ENCODE measurements at places on chromosomes 16 and 17.

- no peak for DNase-seq
Observed at GRCh38 chr16:58037365-58038057, 12.0 kb downstream of the MMP15 start.

- no peak for DNase-seq
Observed at GRCh38 chr16:280552-280951, at the start of gene ARHGDIG. ARHGDIG (plus strand) TSS chr16:280591; CDS start chr16:280681, 90 bp downstream.

DNA sequence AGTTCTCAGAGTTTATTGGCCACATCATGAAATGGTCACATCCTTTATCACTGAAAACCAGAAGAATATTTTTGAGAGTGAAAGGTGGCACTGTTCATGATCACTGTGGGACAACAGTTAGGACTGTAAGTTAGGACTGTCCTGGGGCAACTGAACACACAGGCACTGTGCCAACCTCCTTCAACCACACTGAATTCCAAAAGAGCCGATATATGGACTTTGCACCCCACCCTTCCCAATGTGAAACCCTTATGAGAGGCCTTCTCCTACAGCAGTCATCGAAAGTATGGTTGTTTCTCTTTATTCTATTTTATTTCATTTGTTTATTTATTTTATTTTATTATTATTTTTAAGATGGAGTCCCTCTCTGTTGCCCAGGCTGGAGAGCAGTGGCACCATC lies 353.5 kb downstream of the TOX3 start:
- no peak for DNase-seq

GRCh38 chr16:72996291-72997062 lies 51.5 kb downstream of the ZFHX3 start:
- DNase-seq, result no peak

GRCh38 chr16:67105881-67106280 lies 3.9 kb upstream of the PHAF1 start:
- DNase-seq, result no peak

DNA sequence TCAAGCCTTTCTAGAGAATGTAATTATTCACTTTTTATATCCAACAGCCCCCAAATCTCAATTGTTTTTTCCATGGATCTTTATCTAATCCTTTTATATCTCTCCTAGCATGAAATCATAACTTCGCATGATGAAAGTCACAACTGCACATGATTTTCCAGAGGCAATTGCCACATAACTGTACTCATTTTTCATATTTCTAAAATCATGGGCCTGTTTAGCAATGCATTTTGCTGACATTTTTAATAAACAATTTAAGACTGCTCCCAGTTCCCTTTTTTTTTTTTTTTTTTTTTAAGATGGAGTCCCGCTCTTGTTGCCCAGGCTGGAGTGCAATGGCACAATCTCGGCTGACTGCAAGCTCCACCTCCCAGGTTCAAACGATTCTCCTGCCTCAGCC lies 83.5 kb downstream of the VMP1 start:
- DNase-seq, result peak; percentile 87

DNA sequence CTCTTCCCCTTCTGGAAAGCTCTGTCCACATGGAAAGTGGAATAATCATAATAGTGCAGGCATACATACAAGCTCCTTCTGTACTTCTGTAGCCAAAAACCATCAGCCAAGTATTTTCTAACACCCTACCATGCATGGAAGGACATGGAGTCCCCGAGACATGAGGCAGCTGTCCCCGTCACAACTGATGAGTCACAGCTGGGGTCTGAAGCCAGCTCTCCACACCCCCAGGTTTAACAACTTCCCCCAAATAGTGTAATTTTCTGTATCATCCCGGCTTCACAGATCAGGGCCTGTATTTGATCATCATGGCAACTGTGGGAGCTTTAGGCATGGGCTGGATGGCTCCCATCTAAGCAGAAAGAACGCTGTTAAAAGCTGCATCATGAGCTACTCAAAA lies 16.6 kb downstream of the C16orf96 start:
- no peak for DNase-seq

GRCh38 chr17:65121368-65121767 lies 15.8 kb upstream of the RGS9 start:
- no peak for DNase-seq

DNA sequence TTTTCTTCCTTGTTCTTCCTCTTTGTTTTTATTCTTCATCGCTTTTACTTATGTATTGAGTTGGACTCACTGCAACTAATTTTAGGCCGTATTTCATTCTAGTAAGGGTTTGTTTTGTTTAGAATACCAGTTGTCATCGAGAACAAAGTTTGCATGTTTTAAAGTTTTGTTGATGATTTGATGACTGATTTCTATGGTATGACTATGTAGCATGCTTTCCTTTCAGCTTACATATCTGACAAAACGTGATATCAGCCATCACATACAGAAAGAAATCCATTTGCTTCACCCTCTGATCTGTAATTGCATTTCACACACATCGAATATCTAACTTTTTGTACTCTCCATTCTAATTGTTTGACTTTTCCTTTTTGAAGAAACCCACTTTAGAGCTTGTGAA lies 4.0 kb downstream of the PRKCA start:
- peak; percentile 54 for DNase-seq

DNA sequence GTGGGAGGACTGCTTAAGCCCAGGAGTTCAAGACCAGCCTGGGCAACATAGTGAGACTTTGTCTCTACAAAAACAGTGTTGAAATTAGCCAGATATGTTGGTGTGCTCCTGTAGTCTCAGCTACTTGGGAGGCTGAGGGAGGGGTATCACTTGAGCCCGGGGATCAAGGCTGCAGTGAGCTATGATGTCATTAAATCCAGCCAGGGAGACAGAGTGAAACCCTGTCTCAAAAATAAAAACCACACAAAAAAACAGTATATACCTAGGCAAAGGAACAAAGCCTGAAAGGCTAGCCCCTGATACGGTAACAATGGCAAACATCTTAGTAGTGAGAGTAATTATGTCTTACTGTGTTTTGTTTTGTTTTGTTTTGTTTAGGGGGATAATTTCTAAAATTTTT lies 38.0 kb downstream of the TOM1L2 start:
- DNase-seq, result no peak

GRCh38 chr16:81415751-81416150 lies 28.9 kb upstream of the CMIP start:
- no peak for DNase-seq

- no peak for DNase-seq
Observed at GRCh38 chr16:54142787-54143186, 143.8 kb downstream of the IRX3 start.

DNA sequence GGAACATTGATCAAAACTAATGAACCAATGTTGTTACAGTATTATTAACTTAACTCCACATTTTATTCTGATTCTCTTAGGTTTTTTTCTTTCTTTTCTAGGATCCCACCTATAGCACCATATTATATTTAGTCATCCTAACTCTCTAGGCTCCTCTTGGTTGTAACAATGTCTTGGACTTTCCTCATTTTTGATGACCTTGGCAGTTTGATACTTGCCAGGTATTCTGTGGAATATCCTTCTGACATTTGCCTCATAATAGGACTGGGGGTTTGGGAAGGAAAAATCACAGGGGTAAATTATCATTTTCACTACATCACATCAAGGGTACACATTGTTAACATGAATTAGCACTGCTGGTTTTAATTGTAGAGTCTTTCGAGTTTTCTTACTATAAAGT lies 851.6 kb upstream of the SOX9 start:
- no peak for DNase-seq

DNA sequence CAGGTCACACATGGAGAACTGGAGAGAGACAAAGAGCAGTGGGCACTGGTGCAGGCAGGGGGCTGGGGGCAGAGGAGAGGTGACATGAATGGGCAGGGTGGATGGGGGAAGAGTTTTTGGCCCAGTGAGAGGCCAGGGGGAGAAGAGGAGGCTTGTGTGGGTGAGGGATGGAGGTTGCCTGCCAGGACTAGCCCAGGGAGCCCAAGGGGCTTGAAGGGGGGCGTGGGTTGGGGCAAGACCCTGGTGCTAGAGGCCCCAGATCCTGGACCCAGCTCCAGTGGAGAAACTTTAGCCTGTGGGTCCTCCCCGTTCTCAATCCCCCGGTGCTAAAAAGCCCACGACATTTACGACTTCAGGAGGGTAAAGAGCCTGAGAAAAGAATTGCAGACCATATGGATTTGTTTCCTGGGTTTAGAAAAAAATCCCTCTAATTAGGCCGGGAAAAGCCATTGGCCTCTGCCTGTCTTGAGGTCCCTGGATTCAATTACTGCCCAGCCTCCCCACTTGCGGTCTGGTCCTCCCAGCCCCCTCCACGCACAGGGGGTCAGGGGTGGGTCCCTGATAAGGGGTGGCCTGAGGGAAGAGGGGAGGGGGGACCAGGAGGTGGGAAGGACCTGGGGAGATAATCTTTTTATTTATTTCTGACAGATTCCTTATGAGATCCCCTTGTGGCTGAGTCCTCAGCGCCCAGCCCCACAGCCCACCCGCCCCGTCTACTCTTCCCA lies 33.0 kb downstream of the NGFR start:
- no peak for DNase-seq

Measured in amniotic epithelial cell (primary cell).